Activated CD8-positive, alpha-beta T cell treated with anti-CD3 and anti-CD28 coated beads, Interleukin-2, amount 10 ng/mL, durations not matched to agents 7 days and 5 days (primary cell): ENCODE measurements at places on chromosomes 4 and X. TPM values are rescaled to one million over a fixed set of nuclear protein-coding genes. Genes with fewer than 3 reads are reported as not detected.

DNA sequence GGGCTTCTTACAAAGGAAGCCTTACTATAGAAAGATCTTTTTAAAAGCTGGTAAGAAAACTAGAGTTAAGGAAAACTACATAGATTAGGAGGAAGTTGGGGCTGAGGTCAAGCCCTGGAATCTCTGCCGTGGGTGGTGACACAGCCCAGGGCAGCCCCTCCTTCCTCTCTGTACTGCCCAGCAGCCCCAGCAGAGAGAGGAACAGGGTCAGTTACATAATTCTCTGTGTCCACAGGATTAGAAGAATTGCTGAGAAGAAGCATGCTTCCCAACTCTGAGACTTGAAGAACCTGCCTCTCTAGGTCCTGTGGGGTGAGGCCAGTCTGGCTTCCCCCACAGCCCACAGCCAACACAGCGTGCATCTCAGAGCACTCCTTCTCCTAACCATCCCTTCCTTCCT is 9.2 kb upstream of the ABLIM2 start:
- DNase-seq = no peak

DNA sequence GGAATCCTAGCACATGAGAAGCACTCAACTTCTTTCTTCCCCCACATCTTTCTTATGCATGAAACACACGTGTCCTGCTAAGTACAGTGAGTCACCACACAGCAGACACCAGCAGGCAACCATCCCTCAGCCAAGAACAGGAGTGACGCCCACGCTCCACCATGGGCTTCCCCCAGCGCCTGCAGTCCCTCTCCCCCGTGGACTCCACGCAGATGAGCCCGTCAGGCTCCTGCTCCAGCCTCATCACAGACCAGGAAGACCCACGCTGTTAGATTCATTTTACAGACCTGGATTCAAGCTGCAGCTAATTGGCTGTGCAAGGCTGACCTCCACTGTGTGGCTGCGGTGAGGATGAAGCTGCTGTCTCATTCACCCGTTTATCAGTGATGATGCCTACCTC is 16.7 kb downstream of the HMX1 start:
- DNase-seq = no peak

DNA sequence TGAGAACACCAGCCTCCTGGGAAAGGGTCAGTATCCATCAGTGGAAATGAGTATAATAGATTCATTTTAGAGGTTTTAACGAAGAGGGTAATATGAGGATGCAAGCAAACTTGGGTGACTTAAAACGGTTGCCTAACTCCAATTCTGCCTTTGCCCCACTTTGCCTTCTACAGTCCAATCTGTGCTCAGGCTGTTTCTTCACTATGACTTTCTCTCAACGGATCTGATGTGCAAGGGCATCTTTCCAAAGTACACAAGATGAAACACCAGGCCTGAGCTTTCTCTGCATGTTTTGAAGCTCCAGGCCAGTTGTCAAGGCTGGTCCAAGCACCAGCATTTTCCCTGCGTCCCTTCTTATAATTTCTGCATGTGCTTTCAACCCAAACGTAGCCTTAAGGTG is 68.0 kb upstream of the TMEM164 start:
- no peak for DNase-seq

DNA sequence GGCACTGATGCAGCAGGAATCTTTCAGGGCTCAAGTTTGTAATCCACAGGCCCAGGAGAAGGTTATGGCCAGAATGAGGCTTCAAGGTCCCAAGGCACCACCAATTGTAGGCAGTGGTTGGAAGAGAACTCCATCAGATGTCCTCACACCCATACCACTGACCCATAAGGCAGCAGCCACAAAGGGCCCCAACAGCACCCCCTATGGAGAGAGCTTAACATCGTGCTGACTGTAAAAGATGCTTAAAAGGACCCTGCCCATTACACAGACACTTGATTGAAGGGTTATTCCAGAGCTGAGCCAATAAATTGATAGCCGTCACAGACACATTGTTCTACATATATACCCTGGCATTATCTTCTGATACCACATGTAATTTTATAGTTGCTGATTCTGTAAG is 113.7 kb downstream of the SOWAHB start:
- DNase-seq = no peak

GRCh38 chrX:44003975-44004374 is 30.8 kb upstream of the NDP start:
- no peak for DNase-seq

DNA sequence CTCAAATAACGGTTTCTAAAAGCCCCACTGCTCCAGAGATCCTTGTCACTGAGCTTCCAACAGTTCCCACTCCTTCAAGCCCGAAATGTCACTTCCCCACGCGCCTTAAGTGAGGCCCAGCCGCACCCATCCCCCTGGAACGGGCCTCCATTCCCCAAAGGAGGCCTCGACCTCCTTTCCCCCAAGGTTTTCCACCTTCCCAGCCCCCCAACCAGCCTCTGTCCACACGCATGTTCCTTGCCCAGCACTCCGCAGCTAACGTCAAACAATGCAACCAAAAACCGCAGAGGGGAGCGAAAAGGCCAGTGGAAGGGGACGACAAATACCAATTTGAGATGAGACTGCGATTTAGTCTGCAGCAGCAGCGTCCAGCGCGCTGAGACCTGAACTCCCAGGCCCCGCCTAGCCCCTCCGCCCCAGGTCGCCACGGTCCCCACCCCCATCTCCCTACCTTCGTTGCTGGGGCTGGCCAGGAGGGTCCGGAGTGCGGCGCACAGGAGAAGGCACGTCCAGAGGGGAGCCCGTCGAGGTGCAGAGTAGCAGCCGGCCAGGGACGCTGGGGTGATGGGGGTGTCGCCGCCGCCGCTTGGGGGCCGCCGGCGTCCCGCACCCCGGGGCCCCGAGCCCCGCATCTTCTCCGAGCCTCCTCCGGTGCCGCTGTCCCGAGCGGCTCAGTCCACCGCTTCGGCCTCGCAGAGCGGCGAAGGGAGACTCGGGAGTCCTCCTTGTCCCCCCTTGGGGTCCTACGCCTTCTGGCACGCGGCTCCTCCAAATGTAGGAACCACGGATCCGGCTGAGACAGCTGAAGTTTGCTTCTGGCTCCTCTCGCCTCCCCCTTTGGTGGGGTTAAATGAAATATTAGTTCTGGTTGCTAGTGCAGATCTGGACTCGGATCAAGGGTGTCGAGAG is 924 bp downstream of the EPHA5 start:
- DNase-seq = no peak

DNA sequence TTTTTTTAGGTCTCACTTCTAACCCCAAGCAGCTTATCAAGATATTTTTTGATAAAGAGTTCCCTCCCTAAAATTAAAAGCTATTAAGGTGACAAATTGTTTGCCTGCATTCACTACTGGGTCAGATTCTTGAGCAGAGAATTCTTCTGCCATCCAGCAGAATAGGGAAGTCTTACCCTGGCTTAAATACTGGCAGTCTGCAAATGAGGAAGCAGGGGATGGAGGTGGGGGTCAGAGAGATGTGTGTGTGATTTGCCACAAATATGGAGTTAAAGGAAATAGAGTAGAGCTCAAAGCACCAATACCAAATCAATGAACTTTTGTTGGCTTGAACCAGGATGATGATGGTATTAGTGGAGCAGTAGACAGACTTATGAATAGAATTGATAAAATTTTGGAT is 122.2 kb downstream of the ANXA5 start:
- DNase-seq = no peak

DNA sequence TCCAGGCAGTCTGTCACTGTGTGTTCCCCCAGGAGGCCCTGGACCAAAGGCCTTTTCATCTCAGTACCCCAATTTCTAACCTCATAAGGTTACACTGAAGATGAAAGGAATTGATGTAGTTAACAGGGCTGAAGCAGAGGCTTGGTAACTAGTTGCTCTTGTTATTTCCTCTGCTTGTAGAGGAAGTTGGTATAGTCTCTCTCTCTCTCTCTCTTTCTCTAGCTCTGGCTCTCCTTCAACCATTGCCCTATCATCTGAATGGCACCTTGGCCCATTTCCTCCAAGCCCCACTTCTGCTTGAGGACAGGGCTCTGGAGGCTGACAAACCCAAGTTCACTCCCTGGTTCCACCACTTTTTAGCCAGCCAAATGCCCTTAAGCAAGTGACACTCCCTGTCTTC is 96.1 kb downstream of the MAMLD1 start:
- no peak for DNase-seq

The KLHL4 gene
- total RNA-seq = not detected

- no peak for DNase-seq
Measured at GRCh38 chrX:9235722-9236121, 201.8 kb upstream of the FAM9B start.

DNA sequence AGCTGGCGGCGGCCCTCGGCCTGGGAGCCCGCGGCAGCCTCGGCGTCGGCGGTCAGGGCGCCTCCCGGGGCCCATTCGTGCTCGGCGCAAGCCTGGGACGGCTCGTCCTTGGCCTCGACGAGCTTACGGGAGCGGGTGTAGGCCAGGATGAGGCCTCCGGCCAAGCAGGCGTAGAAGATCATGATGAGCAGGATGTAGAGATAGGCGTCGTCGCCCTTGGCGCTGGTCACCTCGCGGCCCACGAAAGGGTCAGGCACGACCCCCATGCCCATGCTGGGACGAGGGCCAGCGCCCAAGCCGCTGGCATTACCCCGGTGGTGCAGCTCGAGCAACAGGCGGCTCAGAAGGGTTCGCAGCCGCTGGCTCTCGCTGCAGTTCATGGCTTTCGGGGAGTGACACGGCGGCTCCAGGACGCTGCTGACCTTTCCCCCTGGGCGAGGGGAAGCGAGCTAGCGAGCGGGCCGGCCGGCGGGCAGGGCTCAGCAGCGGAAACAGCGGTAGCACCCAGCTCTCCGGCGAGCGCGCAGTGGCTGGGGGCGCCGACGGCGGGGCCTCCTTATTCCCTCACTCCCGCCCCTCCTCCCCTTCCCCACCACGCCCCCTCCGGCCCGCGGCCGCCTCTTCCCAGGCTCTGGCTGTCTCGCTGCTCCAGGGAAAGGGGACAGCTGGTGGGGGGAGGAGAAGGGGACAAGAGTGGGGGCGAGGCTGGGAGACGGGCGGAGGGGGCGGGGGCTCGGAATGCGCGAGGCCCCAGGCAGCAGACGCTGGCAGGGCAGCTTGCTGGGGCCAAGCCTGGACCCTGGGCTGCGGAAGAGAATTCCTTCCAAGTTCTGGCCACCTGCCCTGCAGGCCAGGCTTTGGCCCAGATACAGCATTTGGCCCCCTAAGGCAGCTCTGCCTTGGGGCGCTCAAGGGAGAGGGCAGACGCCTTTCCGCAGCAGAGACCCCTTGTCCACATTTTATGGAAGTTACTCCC is at the start of gene KCNE5:
Gene KCNE5, minus strand, starts transcription at position 532 of the 976 bp plus-strand sequence. Its CDS starts 152 bp downstream, at position 380.
- DNase-seq = no peak
